NCI-H460 (cell line): ENCODE measurements at places on chromosomes 16 and 17. TPM values are rescaled to one million over a fixed set of nuclear protein-coding genes. Genes with fewer than 3 reads are reported as not detected.

Gene TMED6
- total RNA-seq, result 0.82 TPM in 1 of 2 replicates, not detected in the other

DNA sequence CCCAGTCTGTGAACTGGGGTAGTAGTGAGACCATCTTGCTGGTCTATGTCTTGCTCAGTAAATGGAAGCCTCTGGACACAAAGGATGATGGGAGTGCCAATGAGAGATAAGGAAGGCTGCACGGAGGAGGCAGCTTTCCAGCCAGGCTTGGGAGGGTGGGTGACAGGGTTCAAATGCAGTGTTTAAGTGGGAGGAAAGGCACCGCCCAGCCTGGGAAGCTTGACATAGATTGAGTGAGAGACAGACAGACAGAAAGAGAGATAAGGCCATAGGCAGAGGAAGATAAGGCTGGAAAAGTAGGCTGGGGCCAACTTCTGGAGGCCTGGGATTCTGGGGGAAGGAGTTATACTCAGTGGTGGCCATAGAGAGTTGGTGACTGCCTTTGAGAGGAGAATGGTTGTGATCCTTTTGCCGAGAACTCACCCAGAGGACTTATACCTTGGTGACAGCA lies 7.2 kb upstream of the COL1A1 start:
- DNase-seq, result no peak

DNA sequence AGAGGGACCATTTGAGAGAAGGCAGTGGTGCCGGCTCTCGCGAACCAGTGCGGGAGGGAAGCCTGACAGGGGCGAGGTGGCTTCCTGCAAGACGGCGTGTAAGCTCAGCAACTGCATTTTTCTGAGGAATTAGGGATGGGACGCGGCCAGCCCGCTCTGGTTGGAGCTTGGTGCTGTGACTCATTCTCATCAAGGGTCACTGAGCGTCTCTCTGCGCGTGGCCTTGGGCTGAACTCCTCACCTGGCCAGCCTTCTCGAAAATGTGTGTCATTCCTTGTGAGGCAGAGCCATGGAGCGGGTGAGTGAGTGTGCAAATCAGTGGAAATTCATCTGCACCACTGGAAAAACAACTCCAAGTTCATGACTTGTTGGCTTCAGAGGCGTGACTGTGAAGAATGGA lies 52.8 kb downstream of the NTN1 start:
- no peak for DNase-seq

GRCh38 chr17:75273977-75274708 lies 3.1 kb upstream of the MIF4GD start:
- DNase-seq, result peak; percentile 40

DNA sequence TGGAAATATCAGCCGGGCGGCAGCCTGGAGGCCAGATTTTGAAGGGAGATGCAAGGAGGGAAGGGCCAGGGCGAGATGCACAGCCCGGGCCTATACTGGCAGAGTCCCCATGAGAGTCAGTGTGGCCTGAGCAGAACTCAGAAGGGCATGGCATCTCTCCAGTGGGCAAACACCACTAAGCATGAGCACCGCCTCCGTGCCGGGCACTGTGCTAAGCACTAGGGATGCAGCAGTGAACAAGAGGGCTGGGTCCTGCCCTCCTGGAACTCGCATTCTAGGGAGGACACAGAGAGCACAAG lies 33.5 kb downstream of the TK2 start:
- no peak for DNase-seq

- DNase-seq, result peak; percentile 72
Measured at GRCh38 chr17:32006957-32007462, at the start of gene LRRC37B. Gene LRRC37B, plus strand, starts transcription at chr17:32007383. Its CDS starts 14,010 bp downstream, at chr17:32021393.

Gene GABARAP
- 150 and 175 TPM in 2 replicates for total RNA-seq

DNA sequence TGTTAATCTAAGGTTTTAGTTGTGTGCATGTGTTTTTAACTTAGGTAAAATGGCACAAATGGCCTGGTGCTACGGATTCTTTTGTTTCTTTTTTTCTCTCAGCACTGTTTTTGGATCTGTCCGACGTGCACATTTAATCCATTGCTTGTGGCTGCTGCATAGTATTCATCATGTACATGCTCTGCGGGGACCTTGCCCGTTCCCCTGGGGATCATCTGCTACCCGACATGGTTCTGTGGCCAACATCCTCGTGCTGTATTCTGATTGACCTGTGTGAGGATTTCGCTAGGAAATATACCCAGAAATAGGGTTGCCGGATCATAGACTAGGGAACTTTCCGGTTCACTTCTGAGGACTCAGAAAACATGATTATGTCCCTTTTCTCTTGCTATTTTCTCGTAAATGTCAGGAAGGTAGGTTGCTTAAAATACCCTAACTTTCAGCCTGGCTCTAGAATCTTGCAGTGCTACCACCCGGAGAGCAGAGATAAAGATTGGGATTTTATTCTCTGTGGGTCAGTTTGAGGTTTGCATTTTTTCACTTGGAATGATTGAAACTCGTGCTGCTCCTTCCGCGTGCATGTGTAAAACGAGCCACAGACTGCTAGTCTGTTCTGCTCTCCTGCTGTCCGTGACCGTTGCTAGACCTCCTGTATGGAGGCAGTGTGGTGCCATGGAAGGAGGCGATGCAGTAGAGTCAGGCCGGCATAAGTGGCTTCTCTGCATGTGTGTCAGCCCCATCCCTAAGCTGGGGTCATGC lies 42.9 kb downstream of the LDHD start:
- no peak for DNase-seq

GRCh38 chr17:81967244-81967532 lies 6.2 kb upstream of the NOTUM start:
- DNase-seq, result no peak

DNA sequence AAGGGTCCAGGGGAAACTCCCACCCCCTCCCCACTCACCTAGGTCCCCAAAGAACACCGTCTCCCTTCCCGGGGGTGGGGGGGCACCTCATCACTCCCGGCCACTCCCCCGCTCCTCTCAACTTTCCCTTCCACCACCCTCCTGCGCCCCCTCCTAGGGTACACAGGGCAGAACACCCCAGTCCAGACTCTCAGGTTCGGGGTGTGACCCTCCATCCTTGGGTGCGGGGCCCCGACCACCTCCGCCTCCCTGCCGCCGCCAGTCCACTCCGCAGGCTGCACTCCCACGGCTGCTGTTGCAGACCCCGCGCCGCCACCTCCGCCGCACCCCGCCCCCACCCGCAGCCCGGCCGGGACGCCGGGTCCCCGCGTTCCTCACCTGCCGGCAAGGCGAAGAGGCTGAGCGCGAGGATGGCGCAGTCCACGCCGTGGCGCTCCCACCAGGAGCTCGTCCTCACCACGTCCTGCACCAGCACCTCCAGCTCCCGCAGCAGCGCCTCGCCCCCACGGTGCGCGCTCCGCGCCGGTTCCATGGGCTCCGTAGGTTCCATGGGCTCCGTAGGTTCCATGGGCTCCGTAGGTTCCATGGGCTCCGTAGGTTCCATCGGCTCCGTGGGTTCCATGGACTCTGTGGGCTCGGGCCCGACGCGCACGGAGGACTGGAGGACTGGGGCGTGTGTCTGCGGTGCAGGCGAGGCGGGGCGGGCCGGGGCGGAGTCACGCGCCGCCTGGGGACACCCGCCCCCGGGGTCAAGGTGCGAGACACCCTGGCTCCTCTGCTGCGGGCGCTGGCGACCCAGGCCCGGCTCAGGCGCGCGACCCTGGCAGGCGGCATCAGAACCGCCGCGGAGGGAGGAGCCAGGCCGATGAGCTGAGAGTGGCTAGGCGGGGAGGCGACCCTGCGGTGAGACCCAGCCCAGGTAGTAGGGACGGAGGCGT lies at the start of gene FADS6:
TSS of gene FADS6 (minus strand) at position 660 of the 938 bp plus-strand sequence. CDS start at position 622, 38 bp downstream.
- no peak for DNase-seq

- DNase-seq, result no peak
Measured at GRCh38 chr16:49910541-49911071, 54.7 kb upstream of the ZNF423 start.

- no peak for DNase-seq
Measured at GRCh38 chr17:68013385-68013784, 17.1 kb upstream of the C17orf58 start.

DNA sequence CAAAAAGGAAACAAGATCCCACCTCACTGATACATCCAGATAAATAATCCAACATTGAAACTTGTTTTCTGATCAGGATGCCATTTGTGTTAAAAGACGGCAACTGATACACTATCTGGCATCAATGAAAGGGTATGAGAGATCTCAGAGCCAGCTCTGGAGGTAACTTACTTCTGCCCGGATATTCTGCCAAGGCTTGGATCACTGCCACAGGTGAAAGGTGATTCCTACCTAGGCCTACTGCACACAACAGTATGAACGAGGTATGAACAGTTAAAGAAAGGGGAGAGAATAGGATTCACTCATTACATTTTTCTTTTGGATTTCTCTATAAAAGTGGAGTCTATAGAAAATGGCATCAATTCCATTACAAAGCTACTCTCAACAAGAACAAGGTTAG lies 136.1 kb downstream of the HS3ST3A1 start:
- no peak for DNase-seq

Gene PABPN1L
- 0.43 TPM in 1 of 2 replicates, not detected in the other for total RNA-seq

Gene RRAD
- 0.57 and 0.66 TPM in 2 replicates for total RNA-seq

DNA sequence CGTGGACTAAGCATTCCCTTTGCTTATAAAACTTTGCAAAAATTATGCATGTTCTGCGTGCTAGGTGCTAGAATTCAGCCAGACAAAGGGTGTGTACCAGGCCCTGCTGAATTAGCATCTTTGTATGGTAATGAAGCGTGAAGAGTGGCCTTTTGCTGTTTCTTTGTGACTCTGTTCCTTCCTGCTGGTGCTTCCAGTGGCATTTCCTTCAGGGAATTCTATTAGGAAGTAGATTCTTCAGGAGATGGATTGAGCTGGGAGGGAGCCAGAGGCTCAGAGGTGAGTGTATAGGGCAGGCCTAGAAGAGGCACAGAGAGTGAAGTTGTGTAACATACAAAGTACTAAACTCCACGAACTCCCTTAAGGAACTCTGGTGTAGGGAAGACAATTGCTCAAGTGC lies 73.9 kb upstream of the ASIC2 start:
- no peak for DNase-seq

DNA sequence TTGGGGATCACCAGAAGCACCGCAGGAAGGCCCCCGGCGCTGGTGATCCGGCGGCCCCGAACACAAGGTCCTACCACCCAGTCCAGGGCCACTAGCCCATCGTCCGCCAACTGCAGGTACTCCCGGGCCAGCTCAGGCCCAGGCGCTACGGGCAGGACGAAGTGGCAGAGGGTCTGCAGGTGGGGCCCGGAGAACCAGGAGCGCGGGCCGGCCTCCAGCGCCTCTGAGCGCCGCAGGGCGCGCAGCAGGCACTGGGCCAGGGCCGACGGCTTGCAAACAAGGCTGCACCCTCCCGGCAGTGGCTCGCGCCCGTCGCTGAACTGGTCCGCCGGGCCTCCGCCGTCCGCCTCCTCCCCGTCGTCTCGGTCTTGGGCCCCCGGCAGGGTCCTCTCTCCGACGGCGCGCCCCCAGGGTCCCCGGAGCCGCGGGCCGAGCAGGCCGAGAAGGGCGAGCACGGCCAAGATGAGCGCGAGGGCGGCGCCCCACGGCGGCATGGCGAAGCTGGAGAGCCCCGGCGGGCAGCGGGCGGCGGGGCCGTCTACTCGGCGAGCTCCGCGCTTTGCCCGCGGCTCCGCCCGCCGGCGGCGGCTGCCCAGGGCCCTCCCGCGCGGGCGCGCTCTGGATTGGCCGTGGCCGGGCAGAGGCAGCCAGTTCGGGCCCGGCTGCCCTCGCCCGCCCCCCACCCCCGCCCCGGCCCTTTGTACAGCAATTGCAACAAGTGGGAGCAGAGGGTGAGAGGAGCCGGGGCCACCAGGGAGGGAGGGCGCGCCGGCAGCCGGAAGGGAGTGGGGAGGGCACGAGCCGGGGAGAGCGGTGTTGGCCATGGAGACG lies at the start of gene ABHD15:
TSS of gene ABHD15 (minus strand) at position 565 of the 831 bp plus-strand sequence. CDS start at position 494, 71 bp downstream.
- DNase-seq, result peak; percentile 64

Gene KRTAP4-9
- not detected in 2 replicates for total RNA-seq

DNA sequence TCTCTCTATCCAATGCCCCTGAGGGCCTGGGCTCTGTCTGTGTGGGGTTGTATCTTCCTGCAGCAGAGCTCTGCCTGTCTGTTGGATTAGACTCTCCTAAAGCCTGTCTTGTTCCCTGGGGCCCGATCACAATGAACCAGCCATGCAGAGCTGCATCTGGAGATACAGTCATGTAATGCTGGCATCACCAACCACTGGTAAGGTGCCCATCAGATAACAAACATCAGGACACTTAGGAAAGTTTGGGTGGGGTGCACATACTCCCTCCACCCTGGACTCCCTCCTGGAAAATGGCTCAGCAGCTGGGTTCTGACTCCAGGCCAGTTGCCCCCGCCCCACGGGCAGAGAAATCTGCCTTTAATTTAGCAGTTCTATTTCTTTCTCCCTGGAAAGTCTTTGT lies 61.3 kb upstream of the BRD7 start:
- no peak for DNase-seq

DNA sequence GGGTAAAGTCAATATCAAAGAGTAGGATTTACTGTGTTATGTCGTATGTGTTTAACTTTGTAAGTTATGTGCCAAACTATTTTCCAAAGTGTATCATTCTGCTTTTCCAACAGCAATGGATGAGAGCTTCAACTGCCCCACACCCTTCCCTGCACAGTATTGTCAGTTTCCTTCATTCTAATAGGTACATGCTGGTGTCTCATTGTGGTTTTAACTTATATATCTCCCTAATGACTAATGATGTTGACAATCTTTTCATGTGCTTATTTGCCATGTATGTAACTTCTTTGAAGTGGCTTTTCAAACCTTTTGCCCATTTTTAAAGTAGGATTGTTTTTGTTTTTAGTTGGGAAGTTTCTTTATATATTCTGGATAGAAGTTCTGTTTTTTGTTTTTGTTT lies 3.8 kb downstream of the DDX19B start:
- no peak for DNase-seq

- no peak for DNase-seq
Measured at GRCh38 chr17:44901411-44901921, 2.2 kb upstream of the EFTUD2 start.

Gene KRT25
- not detected in 2 replicates for total RNA-seq

- no peak for DNase-seq
Measured at GRCh38 chr16:82675300-82675699, 48.5 kb downstream of the CDH13 start.

Gene PROCA1
- 3.4 and 3.6 TPM in 2 replicates for total RNA-seq

DNA sequence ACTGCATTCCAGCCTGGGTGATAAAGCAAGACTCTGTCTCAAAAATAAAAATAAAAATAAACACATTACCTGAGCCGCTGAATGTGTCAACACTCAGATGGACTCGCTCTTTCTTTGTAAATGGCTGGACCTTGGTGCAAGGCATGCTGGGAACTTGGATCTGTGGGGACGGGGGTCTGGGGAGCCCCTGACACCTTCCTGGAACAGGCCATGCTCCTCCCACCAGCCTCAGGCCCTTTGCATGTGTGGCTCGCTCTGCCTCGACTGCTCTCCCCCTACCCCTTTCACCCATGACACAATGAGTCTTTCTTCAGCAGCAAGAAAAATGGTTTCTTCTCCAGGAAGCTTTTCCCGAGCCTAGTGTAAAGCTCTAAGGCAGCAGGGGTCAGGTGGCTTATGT lies 94.0 kb upstream of the CDH5 start:
- DNase-seq, result no peak

Gene THAP11
- 43.6 and 49.4 TPM in 2 replicates for total RNA-seq

Gene SLC16A6
- 66.3 and 75.7 TPM in 2 replicates for total RNA-seq
